Activated naive CD4-positive, alpha-beta T cell treated with anti-CD3 and anti-CD28 coated beads, Interleukin-2, amount 10 ng/mL, durations not matched to agents 7 days and 5 days (primary cell): ENCODE measurements at places on chromosomes 11 and 22.

DNA sequence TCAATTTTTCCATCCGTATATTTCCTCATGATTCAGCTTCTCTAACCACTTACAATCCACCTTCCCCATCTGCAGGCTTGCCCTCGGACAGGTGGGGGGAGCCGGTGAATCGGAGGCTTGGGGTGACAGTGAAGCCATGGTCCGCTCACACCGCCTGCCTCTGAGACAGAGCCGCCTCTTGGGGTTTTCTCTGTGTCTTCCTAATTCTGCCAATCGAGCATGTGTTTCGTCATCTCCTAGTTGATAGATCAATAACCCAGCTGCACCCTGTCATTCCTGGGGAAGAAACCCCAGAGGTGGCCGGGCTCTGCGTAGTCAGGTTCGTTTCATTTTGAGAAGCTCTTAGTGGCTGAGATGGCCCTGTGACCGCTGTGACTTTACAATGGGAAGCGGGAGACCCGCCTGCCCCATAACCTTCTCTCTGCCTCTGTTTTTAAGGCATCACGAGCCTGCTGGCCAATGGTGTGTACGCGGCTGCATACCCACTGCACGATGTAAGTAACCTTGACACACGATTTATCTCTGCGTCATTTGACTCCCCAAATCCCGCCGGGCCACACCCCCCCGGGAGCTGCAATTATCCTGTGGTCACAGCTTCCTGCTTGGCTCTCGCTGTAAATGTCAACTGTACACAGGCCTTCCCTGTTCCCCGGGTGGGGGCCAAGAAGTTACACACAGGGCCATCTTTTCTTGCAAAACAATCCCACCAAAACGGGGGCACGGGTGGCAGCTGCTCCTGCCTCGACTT lies 33.3 kb downstream of the ANO1 start:
- DNase-seq = no peak

- DNase-seq = no peak
Measured at GRCh38 chr11:34223021-34223813, 117.8 kb downstream of the NAT10 start.

- DNase-seq = peak; percentile 83
Measured at GRCh38 chr11:95337175-95337957, 106.4 kb upstream of the SESN3 start.

DNA sequence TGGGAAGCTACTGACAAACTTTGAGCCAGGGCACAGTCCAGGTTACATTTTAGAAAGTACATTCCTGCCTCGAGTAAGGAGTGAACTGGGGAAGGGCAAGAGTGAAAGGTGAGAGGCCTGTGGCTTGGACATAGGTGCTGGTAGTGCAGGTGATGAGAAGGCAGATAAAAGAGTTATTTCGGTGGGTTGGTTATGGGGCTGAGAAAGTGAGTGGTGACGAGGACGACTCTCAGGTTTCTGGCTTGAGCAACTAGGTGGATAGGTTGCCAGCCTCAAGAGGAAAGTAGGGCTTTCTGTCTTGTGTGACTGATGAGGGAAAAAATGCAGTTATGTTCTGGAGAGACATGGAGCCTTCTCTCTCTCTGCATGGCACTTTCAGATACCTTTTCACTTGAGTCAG lies 3.7 kb downstream of the POLR2F start:
- DNase-seq = no peak

- no peak for DNase-seq
Measured at GRCh38 chr11:113315811-113316210, 1.4 kb downstream of the TTC12 start.

DNA sequence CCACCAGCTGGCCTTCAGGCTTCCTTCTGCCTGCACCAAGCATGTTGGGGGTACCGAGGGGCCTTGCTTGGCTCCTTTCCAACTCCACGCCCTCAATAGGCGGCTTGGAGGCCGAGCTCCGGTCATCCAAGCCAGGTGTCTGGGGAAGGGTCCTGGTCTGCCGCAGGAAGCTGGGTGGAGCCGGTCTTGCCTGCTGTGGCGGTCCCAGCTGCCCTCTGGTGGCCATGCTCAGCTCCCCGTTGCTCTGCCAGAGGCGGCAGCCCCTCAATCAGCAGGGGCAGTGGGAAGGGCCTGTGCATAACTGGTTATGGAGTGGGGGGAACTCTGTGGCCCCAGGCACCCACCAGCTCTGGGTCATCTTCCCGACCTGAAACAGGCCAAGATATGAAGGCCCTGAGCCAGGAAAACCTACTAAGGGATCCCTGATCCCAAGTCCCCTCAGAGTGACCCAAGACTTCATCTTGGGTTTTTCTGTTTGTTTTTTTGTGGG lies 3.2 kb downstream of the ARVCF start:
- peak; percentile 59 for DNase-seq

DNA sequence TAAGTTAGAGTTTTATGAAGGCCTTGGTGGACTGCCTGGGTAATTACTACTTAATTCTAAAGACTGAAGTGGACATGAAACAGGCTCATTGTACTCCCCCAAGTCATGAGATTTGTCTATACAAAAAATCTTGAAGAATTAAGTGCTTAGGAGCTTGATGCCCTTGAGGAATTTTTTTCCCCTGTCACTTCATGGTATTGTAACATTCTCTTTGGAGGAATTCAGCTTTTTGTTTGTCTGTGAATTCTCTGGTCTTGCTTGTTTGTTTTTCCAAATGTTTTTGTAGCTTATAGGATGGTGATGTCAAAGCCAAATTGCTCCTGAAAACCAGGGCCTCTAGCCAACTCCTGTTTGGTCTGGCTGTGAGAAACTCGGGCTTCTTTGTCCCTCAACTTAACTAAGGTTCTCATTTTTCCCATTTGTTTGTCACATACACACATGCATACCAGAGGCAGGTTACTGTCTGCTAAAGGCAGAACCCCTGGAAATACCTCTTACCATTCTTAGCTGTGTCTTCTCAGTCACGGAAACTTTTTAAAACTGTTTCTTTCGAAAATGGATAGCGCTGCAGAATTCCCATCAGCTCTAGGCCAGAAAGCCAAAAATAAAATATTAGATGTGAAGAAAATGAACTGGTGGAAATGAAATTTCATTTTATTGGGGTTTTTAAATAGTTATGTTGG lies 66.9 kb downstream of the AMOTL1 start:
- DNase-seq = no peak

DNA sequence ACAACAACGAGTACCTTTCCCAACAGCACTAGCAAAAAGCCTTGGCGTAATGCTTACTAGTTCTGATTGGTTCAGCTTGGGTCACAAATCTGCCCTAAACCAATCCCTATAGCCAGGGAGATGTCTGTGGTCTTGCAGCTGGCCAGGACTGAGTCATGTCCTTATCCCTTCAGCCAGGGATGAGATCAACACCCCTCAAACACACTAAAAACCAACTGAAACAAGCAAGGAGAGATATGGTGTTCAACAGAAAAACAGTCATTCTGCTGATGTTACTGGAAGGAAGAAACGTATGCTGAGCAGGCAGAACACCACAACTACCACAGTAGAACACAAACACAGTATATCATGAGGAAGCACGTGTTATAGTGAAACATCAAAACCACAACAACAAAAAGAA lies 375.6 kb downstream of the LARGE1 start:
- no peak for DNase-seq

DNA sequence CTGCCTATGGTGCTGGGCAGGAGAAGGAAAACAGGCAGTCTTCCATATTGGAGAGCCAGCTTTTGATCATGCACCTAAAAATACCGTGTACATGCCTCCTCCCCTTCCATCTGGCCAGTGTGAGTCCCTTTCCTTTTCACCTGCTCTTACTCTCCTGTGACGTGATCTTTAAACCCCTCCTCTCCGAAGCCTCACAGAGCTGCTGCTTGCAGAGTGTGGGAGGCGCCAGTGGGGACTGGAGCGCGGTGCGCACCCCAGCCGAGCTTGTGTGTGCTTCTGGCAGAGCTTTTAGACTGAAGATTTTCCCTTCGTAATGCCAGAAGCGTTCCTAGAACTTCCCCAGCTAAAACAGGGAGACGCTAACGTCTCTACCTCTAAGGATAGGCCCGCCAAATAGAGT lies 29.8 kb downstream of the MUC6 start:
- DNase-seq = no peak

- DNase-seq = no peak
Measured at GRCh38 chr11:106917973-106918372, 100.3 kb downstream of the GUCY1A2 start.

DNA sequence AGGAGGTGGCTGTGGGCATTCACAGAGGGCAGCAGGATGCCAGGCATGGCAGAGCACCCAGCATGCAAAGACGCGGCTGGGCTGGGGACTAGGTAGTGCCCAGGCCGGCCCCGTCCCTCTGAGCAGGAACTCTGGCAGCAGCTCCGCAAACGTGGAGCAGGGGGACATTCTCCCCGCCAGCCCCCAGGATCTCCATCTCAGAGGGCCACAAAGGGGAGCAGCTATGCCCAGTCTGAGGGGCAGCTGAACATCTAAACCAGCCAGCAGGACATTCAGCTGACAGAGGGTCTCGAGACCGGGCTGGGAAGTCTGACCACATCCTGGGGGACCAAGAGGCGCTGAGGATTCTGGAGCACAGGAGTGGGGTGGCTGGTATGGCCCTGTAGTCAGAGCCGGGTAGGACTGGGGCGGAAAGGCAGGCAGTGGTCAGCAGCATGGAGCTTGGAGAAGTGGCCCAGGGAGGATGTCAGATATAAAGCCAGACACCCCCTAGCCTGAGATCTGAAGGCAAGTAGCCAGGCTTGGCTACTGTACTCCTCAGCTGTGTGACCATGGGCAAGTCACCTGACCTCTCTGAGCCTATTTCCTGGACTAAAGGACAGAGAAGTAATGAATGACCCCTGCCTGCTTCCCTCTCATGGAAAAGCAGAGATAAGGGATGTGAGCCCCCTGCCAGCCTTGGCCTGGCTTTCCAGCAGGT lies 10.2 kb downstream of the PMM1 start:
- DNase-seq = no peak

DNA sequence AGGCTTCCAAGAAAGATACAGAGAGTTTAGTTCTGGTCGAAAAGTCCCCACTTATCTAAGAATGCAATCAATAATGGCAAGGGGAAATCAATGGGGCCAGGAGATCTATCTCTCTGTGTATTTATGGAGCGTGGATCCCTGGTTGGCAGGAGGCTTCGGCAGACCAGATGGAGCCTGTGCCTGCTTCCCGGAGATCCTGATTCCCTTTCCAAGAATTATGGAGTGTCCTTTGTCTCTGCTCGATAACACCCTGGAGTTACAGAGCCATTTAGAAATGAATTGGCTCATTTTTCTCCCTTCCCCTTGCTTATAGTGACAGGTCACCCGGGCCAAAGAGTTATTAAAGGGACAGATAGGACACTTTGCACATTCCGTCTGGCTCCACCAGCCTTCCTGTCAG lies 92.4 kb downstream of the ISX start:
- no peak for DNase-seq

- DNase-seq = no peak
Measured at GRCh38 chr11:121329781-121330395, 37.3 kb downstream of the SC5D start.

GRCh38 chr11:85628771-85629341 lies 463 bp downstream of the TMEM126B start:
- peak; percentile 25 for DNase-seq

DNA sequence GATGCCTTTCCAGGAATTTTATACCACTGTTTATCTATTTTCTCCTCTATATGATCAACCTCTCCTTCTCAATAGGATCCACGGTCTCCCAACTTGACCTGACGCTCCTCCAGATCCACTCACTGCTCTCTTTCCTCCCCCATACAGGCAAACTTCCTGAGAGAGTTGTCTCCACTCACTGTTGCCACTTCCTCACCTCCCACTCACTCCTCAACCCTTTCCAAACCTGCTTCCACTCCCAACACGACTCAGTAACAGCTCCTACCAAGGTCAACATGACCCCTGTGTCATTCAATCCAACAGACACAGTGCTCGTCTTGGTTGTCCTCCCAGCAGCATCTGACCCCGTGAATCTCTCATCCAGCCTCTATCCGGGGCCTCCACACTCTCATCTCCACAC lies 3.1 kb downstream of the APBB1 start:
- DNase-seq = no peak

DNA sequence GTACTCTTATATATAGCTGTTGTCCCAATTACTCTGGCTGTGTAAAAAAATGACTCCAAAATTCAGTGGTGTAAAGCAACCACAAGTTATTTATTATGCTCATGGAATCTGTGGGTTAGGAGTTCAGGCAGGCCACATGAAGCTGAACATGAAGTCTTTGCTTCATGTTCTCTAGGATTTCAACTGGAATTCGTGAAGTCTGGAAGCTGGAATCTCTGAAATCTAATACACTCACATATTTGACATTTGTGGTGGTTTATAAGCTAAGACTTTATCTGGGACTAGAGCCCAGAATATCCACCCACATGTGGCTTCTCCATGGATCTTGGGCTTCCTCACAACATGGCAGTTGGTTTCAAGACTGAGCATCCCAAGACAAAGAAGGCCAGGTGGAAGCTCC lies 430.6 kb downstream of the MIAT start:
- no peak for DNase-seq

GRCh38 chr11:62069374-62069773 lies 54.4 kb upstream of the INCENP start:
- DNase-seq = no peak

DNA sequence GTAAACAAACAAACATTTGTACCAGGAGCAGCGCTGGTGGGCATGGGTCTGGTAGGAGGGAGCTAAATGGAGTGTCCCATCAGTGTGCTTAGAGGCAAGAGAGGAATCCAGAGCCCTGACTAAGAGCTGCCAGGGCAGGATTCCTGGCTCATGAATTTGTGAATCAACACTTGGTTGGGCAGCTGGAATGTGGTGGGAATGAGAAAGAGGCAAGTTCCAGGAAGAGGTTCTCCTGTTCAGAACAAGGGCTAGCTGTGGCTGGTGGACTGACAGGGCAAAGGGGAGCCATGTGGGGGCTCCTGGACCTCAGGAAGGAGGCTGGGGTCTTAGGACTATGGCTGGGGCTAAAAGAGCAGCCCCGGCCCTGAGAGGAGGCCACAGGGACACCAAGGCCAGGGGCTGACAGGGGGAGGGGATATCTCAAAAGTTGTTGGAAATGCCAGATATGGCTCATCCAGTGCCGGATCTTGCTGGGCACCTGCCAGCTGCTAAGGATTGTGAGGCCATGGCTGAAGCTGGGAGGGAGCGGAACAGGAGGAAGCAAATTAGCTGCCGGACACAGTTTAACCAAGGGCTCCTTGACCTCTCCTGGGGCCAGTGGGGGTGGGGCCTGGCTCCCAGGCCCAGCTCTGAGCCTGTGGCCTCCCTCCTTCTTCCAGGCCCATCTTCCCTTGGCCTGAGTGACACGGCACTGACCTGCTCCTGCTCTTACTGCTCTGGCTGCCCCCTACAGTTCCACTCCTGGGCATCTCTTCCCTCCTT lies 14.6 kb upstream of the P2RY6 start:
- no peak for DNase-seq
